SHP77 treated with DMSO at 0.1 percent for 48 hours (cell line): ENCODE measurements at places on chromosomes 16 and 17.

GRCh38 chr16:10080051-10080772 lies 102.0 kb downstream of the GRIN2A start:
- no peak for DNase-seq

- no peak for DNase-seq
These were observed 1065.0 kb upstream of the RBFOX1 start for GRCh38 chr16:6267682-6268081.

DNA sequence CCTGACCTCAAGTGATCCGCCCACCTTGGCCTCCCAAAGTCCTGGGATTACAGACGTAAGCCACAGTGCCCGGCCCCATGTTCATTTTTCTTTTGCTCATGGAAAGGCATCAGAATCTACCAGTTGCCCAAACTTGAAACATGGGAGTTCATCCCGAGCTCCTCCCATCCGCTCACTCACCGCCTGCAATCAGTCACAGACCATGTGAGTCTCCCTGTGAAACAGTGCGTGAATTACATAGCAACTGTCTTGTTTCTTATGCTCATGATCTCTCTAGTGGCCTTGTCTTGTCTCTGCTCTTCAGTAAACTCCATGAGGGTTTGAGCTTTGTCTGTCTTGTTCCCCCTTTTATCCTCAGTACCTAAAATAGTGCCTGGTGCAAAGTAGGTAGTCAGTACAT lies 52.1 kb upstream of the TNRC6A start:
- DNase-seq: no peak

- DNase-seq: no peak
These were observed 46.9 kb upstream of the BAHCC1 start for GRCh38 chr17:81348097-81349055.

- DNase-seq: no peak
These were observed at the start of gene ADAP2 for GRCh38 chr17:30921544-30922196. TSS of gene ADAP2 (plus strand) at chr17:30921945. CDS start at chr17:30922015, 70 bp downstream.

DNA sequence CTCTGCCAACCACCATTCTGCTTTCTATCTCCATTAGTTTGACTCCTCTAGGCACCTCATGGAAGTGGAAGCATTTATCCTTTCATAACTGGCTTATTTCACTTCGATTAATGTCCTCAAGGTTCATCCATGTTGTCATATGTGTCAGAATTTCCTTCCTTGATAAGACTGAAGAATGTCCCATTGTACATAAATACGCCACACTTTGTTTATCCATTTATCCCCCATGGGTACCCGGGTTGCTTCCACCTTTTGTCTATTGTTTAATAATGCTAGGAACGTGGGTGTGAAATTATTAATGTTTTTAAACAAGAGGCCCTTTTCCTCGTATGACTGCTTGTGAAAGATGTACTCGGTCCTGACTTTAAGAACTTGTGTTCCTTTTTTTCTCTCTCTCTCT lies 12.9 kb downstream of the MILR1 start:
- no peak for DNase-seq

DNA sequence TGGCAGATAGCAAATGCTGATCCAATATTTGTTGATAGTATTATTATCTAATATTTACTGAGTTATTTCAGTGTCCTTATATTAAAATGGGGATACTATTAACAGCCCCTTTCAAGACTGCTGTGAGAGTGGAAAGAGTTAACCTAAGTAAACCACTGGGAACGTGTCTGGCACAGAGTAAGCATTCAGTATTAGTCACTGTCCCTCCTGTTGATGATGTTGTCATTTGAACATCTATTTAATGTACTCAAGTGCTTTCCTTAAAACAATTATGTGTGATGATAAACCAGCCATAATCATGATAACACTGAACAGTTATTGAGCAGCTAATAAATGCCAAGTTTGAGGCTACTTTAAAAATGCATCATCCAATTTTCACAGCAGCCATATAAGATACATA lies 135.7 kb upstream of the XYLT1 start:
- DNase-seq: no peak

DNA sequence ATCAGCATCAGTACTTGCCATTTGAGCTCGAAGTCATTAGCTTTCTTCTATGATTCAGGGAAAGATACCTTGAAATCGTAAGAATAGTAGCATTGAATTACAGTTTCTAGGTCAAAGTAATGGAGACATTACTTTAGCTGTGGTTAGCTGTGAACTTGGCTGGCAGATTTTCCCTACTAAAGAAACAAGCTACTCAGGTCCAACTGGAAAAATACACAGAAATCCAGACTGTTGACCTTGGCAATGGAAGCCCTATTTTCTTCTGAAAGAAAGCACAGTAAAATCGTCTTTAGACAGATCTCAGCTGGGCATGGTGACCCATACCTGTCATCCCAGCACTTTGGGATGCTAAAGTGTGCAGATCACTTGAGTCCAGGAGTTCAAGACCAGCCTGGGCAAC lies 13.4 kb upstream of the DNAJA2 start:
- DNase-seq: no peak

GRCh38 chr17:9261081-9262012 lies 240.0 kb downstream of the NTN1 start:
- no peak for DNase-seq

GRCh38 chr17:64182325-64183012 lies 52.5 kb upstream of the ERN1 start:
- DNase-seq: no peak

GRCh38 chr17:57405491-57406072 lies 149.3 kb downstream of the MSI2 start:
- DNase-seq: no peak

- no peak for DNase-seq
These were observed 19.4 kb downstream of the IFT140 start for GRCh38 chr16:1592446-1592845.

DNA sequence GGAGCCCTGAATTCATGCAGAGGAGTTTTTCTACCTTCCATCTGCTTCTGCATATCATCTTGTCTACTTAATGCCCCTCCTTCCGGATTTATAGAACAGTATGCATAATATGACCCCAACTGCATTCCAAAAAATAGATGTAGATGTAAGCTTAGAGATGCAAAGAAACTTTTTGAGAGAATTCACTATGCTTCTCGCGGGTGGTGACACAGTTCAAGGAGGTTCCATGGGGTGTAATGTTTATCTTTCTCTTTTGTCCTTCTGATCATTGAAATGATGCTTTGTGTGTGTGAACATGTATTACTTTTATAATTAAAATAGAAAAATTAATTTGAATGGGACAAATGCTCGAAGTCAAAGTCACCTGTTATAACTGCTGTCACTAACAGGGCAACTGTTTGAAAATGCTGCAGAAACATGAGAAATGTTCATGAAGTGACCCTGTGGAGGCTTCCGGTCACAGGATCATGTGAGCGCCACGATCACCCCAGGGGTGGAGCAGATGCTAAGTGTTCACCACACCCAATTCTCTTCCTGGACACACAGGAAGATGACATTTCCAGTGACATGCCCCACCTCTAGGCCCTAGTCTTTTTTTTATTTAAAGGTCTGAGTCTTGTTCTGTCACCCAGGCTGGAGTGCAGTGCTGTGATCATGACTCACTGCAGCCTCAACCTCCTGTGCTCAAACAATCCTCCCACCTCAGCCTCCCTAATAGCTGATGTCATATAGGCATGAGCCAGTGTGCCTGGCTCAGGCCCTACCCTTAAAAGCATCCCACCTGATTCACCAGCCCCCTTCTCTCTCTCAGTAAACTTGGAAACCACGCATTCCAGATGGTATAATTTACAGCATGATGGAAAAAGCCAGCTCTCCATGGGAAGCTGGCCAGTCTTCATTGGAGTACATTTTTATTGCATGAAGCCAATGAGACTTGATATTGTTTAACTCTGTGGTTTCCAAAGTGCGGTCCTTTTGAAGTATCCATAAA lies 21.0 kb upstream of the AGRP start:
- DNase-seq: no peak

- no peak for DNase-seq
These were observed 12.8 kb downstream of the SLC7A6OS start for GRCh38 chr16:68297908-68298307.

- DNase-seq: no peak
These were observed 6.0 kb upstream of the CDC6 start for GRCh38 chr17:40281663-40282062.

GRCh38 chr16:68644296-68644695 lies 814 bp upstream of the CDH3 start:
- no peak for DNase-seq

DNA sequence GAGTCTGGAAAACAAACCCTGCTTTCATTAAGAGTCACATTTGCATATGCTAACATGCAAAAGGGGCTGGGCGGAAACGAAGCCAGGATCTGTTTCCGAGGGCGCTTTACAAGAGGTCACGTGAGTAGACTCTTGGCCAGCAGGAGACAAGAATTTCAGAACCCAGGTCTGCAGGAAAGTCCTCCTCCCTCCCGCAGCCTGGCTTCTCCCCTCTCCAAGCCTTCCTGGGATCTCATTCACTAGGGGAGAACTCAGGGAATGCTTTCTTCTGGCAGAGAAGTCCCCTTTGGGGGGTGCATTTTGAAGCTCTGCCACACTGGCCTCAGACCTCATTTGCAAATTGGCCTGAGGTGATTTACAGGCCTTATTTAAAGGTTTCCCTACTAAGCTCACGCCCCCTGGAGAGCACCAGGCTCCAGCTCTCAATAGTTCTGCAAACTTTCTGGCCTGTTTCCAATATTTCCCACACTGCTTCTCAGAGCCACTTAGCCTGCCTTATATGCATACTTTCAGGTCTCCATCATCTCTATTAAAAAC lies 57.2 kb upstream of the CACNG5 start:
- no peak for DNase-seq

- DNase-seq: no peak
These were observed 11.4 kb downstream of the MYLK3 start for GRCh38 chr16:46736695-46737094.

DNA sequence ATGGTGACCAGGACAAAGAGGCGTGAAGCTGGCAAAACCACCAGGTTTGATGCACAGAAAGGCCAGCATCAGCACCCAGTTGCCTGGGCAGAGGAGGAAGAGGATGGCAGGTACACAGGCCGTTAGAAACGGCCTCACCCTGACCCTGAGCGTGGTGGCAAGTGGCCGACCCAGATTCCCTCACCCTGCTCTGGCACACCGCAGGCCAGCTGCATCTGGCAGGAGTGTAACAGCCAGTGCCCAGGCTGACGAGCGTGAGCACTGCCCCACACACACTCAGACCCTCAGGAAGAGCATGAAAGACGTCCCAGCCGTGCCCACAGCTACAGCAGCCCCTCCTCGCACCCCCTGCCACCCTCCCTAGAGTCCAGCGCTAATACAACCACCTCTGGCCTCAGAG lies 82.0 kb downstream of the ANKRD11 start:
- no peak for DNase-seq

DNA sequence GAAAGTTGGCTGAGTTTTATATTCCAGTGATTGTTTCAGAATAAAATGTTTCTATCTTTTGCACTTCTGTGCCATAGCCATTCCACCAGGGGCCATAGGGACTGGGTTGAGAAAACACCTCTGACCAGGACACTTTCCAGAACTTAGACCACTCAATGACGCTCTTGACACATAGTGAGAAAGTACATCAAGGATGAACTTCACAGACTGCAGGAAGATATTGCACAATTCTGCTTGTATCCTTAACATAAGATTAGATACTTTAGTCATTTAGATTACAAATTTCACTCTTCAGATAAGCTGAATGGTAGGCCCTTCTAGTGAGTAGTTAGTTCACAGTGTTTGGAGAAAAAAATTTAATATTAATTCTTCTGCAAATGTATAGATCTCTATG lies 13.0 kb upstream of the MPHOSPH6 start:
- DNase-seq: no peak

DNA sequence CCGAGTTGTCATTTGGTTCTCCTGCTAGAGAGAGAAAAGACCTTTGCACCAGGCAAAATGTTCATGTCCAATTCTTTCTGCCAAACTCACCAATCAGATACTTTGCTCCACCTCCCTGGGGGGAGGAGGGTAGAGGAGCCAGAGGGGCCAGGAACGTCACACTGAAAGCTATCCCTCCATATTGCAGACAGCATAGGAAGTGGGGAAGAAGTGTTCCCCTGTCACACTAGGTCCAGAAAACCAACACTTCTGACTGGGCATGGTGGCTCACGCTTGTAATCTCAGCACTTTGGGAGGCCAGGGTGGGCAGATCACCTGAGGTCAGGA lies 9.5 kb downstream of the HSD17B2 start:
- DNase-seq: no peak

- DNase-seq: no peak
These were observed 11.7 kb upstream of the ZNF594 start for GRCh38 chr17:5203178-5203907.

GRCh38 chr16:19856120-19856519 lies 28.5 kb downstream of the GPRC5B start:
- DNase-seq: no peak

GRCh38 chr16:7372095-7372494 lies 39.5 kb downstream of the RBFOX1 start:
- no peak for DNase-seq

DNA sequence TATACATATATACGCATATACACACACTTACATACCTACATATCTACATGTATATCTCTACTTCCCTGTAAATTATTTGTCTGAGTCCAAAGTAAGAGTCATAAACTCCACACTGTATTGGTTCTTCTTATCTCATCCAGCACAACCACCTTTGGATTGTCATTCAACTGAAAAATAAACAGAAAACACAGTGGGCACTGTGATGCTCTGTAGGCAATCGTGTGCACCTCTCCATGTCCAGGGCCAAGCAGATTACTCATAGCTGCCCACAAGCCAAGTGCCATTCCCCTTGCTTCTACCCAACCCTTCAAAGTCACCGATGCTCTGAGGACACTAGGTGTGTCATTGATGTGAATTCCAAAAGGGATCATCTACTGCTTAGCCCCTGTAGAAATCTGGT lies 12.9 kb upstream of the TEKT3 start:
- DNase-seq: no peak

- DNase-seq: no peak
These were observed 3.9 kb downstream of the IGFBP4 start for GRCh38 chr17:40447148-40447644.

DNA sequence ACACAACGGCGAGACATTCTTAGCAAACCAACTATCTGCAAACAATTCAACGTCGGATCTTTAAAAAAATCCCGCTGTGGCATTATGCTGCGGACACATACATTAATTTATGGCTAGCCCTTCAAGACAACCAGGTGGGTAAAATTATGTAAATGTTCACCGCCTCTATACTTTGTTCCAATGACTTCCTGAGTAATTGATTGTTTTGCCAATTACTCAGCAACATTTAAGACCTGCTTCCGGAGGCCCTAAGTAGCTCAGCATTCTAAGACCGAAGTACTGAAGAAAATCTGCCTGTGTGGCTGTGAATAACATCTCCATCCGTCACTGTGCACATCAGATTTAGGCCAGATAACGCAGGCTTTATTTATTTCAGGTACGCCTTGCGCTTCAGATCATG lies 23.3 kb downstream of the QPRT start:
- DNase-seq: no peak

DNA sequence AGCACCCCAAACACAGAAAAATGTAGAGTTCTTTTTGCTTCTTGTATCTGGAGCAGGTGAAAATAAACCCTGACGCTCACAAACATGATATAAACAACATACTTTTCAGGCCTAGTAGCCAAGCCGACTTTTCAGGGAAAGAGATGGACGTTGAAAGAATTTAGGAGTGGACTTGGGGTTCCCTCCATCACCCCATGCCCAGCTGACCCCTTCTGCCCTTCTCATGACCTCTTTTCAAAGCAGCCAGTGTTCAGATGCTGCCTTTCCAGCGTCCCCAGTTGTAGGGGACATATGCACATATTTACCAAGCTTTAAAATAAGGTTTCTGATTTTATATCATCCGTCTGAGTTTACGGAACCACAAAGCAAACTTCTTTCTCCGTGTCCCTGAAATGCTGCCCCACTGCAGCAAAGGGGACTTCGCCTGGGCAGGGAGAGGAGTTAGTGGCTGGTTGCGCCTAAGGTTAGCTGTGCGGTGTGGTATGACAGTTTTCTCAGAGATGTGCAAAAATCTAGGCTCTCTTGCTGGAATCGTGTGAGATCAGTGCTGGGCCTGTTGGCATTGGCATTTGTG lies 235.5 kb downstream of the MRTFB start:
- DNase-seq: no peak
